Activated T-cell treated with anti-CD3 and anti-CD28 coated beads, Interleukin-2, amount 50 U/mL, for 4 hours (primary cell): ENCODE measurements at places on chromosomes 4 and X. TPM values are rescaled to one million over a fixed set of nuclear protein-coding genes. Genes with fewer than 3 reads are reported as not detected.
A peak's percentile ranks its signal among the peaks of the same experiment; 100 is the strongest.

DNA sequence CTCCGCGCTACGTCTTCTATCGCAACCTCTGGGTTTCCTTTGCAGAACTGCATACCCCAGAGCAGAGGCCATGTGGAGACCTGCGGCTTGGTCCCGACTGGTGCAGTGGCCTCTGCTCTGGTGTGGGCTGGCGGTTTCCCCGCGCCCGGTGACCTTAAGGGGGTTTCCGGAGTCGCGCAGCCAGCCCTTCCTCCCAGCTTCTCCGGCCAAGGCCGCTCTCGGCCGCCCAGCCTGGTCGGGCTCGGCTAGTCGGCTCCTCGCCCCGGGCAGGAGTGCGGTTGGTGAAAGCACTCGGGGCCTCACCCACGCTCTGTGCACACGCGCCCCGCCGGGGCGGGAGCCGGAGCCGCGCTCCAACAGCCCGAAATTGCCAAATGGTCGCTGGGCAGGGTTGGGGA, 84.9 kb downstream of the BCOR start:
- DNase-seq: no peak

DNA sequence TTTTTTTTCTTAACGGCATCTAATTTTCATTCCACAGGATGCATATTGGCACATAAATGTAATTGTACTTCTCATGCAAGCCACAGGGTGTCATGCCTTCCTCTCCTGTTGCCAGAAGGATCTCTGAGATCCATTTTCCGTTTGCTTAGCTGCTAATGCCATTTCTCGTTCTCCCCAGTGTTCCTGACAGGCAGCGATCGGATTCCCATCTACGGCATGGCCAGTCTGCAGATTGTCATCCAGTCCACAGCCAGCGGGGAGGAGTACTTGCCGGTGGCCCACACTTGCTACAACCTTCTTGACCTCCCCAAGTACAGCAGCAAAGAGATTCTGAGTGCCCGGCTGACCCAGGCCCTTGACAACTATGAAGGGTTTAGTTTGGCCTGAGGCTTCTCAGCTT, 8.9 kb upstream of the NAP1L5 start:
- DNase-seq: no peak

DNA sequence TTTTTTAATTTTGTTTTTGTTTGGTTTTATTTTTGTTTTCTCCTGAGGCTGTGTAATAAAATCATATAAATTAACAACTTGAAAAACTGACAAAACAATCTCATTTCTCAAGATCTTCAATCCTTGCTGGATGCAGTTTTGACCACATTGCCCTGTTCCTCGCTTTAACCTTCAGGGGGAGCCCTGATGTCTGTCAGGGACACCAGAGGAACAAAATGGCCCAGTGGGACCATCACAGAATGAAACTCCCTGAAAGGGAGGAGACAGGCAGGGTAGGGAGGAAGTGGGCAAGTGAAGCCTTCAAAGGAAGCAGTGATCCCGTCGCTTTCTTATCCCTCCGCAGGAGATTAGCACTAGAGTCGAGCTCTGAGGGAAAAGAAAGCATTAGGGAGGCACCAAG, 274.9 kb upstream of the LDB2 start:
- no peak for DNase-seq

DNA sequence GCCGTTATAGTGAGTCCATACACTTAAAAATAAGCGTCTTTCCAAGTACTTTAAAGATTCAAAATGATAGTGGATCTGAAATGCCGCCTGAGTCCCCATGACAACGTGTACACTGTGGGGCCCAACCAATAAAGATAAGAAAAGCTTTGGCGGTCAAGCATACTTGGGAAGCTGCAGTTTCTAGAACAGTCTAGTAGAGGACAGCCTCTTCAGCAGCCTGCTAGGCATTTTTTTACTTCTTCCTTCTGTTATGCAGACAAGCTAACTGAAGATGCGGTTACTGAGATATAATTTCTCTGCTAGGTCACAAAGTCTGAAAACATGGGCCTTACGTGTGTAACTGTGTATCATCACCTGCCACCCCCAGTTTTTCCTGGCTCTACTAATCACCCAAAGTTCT, 402 bp upstream of the UPRT start:
- no peak for DNase-seq

DNA sequence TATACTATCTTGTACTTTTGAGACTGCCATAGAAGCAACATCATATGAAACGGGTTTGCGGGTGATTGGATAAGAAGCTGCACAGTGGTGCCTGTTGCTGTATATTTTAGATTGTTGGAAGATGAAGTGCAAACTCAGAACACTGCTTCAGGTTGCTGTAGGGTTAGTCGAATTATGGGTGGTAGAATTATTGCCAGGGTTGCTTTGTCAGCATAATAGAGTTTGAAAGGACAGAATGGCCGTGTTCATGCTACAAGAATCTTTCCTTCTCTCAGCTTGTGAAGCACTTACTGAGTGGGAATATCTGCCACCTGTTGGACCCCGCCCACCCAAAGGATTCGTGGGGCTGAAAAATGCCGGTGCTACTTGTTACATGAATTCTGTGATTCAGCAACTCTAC, 115.5 kb downstream of the USP9X start:
- no peak for DNase-seq

DNA sequence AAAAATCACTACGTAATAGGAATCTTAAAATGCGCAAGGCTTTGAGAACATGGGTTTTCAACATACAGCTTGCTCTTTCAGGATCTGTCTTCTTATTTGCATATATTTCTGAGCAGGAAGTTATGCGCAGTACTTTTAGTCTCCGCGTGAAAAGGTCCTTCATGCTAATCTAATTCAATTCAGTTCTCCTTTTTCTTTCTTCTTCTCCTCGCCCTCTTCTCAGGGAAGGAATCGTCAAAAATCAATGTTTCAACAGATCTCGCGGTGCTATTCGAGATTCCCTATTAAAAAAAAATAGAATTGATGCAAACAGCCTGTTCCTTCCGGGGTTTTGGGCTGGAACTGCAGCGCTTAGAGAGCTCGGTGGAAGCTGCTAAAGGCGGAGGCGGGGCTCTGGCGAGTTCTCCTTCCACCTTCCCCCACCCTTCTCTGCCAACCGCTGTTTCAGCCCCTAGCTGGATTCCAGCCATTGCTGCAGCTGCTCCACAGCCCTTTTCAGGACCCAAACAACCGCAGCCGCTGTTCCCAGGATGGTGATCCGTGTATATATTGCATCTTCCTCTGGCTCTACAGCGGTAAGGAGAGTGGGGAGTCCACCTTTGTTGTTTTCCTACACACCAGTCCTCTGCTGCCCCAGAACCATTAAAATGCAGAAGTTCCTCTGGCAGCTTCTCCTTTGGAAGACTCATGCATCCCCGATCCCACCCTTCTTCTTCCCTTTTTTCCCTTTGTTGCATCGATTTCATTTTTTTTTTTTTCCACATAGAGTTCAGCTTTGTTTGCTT, at the start of the genes HMGN5 and SH3BGRL:
HMGN5 (minus strand) TSS at position 243 of the 785 bp plus-strand sequence. CDS start 80,364 bp downstream, outside the sequence.
SH3BGRL (plus strand) TSS at position 432 of the 785 bp plus-strand sequence; CDS start at position 531, 99 bp downstream.
- DNase-seq: peak; percentile 54

- no peak for DNase-seq
Measured at GRCh38 chr4:136281889-136282288, 1250.4 kb downstream of the PCDH18 start.

DNA sequence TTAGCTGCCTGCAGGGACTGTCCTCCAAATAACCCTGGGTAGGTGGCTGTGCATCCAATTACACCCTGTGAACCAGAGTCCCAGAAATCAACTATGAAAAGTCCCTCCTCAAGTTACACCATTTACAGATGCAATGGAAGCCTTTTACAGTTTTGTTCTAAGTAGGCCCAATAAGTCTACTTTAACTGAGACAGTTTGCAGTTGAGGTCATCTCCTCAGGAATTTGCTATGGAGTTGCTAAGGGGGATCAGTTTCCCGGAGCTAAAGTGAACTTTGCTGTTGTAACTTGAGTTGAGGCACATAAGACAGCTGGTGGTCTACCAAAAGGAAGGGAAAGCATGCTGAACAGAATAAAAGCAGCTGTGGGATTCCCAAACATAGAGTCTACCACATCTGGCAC, 121.6 kb upstream of the STK26 start:
- no peak for DNase-seq

DNA sequence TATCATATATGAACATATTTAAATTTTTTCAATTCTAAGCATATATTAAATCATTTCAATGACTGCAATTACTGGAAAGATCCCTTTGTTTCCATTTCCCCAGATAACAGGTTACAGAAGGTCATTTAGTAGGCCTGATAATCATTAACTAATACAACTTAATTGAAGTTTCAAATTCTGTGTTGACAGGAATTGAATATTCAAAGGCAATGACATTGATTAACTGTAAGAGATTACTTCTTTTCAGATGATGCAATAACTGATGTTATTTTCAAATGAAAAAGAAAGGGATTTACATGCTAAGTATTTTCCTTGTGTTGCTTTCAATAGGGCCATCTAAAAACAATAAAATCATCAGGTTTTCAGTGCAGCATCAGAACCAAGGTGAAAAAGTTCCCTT, 81.1 kb upstream of the ENPEP start:
- DNase-seq: no peak

DNA sequence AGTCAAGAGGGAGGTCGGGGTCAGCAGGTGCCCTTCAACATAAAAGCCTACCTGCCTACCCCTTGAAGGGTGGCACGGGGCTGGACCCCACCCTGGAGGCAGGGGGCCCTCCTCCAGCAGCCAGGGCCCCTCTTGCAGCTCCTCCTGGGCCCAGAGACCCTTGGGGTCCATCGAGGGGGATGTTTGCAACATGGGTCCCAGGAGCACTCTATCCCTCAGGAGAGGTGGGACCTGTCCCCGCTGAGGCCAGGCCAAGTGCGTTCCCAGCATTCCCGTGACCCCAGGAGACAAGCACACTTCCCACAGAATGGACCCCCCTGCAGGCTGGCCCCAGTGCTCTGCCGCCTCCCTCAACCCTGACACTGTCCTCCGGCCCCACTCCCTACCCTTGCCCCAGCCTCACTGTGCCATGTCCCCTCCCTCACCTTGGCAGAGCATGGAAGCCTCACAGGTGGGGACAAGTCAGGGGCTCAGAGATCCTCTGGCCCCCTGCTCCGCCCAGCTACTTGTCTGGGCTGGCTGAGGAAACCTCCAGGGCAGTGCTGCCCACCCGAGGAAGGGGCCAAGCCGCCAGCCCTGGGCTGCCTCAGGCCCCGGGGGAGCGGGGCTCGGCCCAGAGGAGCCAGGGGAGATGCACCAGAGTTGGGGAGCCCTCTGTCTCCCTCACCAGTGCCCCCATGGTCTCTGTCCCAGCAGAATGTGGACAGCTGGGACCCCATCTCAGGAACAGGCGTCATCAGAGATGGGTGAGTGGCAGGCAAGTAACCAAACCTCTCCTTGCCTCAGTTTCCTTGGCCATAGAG, 2.2 kb downstream of the MXD4 start:
- peak; percentile 4 for DNase-seq

DNA sequence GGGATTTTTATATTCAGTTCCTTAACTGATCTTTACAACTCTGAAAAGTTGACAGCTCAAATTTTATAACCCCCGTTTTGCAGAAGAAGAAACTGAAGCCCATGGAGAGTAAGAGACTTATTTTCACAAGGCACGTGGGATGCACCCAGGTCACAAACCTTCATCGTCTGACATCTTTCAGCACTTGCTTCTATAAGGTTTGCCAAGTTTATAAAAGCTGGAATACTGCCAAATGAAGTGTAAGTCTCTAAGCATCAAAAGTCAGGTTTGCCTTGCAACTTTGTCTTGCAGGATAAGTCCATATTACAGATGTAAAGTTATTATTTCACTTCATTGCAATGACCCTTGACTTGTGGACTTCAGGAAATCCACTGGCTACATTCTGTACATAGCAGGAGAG, 6.3 kb upstream of the KCNIP4 start:
- no peak for DNase-seq

GRCh38 chrX:16134936-16135335, 11.6 kb downstream of the GRPR start:
- no peak for DNase-seq

GRCh38 chr4:183485411-183486160, 19.3 kb upstream of the ING2 start:
- DNase-seq: no peak

GRCh38 chr4:174047363-174047762, 236.1 kb downstream of the FBXO8 start:
- no peak for DNase-seq

- no peak for DNase-seq
Measured at GRCh38 chr4:125849869-125850268, 535.1 kb downstream of the FAT4 start.

- no peak for DNase-seq
Measured at GRCh38 chr4:128309585-128309984, 22.0 kb upstream of the PGRMC2 start.

- no peak for DNase-seq
Measured at GRCh38 chr4:160928482-160928881, 1235.3 kb downstream of the FSTL5 start.

GRCh38 chrX:70485466-70485865, 40.8 kb downstream of the DLG3 start:
- no peak for DNase-seq

DNA sequence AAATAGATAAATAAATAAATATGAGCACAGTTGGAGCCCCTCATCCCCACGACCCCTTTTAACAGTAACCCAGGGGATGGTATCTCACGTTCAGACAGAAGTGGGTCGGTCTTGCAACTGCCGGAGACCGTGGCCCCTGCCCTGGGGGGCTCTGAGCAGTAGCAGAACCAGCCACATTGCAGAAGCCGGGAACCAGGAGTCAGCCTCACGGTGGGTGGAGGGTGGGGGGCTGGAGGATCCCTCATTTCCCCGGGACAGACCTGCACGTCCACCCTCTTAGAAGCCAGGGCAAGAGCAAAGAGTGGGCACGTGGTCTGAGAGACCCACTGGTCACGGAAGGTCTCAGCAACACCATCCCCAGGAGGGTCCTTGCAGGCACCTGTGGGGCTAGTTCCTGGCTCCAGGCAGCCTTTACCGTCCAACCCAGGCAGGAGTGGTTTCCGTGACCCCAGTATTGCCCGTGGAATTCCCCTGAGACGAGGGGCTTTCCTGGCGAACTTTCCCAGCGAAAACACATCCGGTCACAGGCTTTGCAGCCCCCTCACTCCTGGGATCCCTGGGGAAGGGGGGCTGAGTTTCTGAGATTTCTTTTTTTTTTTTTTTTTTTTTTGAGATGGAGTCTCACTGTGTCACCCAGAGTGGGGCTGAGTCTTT, 8.8 kb upstream of the IL3RA start:
- DNase-seq: no peak

Gene SLC10A4
- not detected for total RNA-seq

Gene SLC16A2
- 0.33 TPM for total RNA-seq

Gene MBTPS2
- 7.4 TPM for total RNA-seq

Gene SH3RF1
- total RNA-seq: 0.43 TPM

Gene DOK7
- not detected for total RNA-seq

Gene MAGEA9B
- total RNA-seq: not detected

Gene HPGD
- 1.9 TPM for total RNA-seq

Gene ARSJ
- 0.13 TPM for total RNA-seq

Gene RBMX2
- 25.5 TPM for total RNA-seq

Gene NXF2B
- total RNA-seq: not detected

Gene ART3
- 0.79 TPM for total RNA-seq

Gene FGG
- 0.92 TPM for total RNA-seq

Gene LDB2
- total RNA-seq: not detected

Gene MGARP
- not detected for total RNA-seq

Gene ITM2A
- 59.5 TPM for total RNA-seq
